Cortex of kidney (tissue), 1 donor: ENCODE measurements at places on chromosomes 7 and 10.

- no peak for DNase-seq
Observed at GRCh38 chr10:95513941-95514392, 47.2 kb downstream of the SORBS1 start.

DNA sequence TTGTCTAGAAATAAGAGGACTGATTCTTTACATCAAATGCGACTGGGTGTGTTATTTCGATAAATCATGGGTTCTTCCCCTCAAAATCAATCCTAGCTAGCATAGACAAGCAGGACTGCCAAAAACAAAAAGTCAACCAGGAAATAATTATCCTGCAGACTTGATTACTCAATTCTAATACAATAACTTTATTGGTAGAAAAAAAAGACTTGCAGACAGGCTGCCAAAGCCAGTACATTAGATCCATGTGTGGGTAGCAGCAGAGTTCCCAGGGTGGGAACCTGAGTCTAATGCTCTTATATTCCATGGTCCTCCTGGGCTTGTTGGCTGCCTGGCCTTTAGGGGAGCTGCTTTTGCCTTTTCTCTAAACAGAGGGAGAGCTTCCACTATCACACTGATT, 7.8 kb downstream of the AFAP1L2 start:
- DNase-seq, result no peak

DNA sequence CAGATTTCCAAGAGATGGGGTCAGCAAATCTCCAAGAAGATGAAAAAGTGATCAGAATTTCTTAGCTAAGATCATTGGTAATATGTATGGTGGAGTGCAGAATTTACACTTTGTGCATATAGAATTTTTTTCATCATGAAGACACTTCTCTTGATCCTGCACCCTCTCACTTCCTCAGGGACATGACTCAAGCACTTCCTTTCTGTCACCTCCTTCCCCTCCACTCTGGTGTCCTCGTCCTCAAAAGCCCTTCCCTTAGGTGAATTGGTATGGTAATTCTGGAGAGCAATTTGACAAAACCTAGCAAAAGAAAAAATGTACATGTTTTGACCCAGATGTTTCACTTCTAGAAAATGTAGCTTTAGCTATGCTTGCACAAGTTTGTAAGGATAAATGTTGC, 18.1 kb downstream of the CALN1 start:
- DNase-seq, result no peak

- no peak for DNase-seq
Observed at GRCh38 chr10:76210211-76210610, 778.8 kb downstream of the LRMDA start.

DNA sequence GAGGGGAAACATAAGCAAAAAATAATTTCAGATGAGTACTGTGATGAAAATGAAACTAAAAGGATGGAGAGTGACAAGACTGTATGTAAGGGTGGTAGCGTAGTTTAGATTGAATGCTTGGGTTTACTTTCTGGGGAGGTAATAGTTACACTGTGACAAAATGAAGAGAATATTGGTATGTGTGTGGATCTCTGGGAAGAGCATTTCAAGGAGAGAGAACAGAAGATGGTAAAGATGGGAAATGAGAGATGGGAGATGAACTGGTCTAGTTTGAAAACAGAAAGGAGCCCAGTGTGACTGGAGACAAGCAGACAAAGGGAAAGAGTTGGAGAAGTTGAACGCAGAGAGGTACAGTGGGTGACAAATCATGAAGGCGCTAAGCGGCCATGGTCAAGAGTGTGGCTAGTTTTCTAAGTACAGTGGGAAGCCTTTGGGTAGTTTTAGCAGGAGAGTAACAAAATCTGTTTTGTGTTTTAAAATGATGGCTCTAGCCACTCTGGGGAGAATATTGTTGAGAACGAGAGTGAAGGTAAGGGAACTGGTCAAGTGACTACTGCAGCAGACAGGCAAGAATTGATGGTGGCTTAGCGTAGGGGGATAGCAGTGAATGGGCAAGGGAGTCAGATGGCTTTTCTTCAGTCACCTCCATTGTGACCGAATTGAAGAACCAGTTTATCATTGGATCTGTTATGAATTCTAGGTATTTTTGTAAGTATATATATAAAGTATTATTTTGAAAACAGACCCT, 22.6 kb downstream of the PALS2 start:
- no peak for DNase-seq

DNA sequence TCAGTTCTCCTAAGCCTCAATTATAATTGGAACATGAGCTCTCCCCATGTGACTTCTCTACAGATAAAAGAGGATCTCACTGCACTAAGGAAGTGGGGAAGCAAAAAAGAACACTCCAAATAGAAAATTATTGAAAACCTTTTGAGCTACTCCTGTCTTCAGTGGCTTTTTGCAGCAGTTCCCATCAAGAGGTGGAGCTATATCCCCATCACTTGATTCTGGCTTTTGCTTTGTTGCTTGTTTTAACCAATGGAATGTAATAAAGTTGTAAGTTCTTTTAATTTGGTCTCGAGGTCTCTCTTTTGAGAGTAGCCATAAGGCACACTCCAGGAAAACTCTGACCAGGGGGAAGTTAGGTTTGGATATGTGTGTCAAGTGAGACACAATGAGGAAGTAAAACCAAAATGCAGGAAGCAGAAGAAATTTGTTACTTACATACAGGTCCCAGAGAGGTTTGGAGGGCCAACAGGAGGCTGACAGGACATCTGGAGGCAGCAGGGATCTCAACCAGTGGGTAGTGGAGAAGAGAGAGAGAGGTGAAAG, 569.4 kb downstream of the HTR7 start:
- no peak for DNase-seq

DNA sequence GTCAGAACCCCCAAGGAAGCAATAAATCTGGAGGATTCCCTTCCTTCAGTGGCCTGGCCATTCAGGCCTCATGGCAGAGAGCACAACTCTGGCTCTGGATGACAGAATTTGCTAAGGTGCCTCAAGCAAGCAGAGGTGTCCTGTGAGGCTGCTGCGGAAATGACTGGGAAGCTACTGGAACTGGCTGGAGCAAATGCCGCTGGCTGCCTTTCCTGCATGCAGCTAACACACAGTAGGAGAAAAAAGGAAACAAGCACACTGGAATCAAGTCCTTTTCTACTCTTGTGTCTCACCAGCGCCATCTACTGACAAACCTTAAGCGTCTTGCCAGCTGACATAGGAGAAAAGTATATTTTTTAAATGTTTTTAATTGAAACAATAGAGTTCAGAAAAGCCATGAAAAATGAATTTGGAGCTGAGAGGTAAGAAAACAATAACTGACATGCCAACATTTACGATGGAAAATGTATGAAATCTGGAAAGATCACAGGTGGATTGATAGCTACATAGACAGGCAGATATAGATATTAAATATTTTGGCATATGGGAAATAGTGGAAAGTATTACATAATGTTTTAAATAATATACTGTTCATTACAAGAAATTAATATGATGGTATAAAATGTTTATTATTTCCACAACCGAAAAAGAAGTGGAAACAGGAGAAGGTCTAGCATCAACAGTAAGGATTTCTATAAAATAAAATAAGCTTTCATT, 951.6 kb downstream of the ANKRD7 start:
- DNase-seq, result no peak

DNA sequence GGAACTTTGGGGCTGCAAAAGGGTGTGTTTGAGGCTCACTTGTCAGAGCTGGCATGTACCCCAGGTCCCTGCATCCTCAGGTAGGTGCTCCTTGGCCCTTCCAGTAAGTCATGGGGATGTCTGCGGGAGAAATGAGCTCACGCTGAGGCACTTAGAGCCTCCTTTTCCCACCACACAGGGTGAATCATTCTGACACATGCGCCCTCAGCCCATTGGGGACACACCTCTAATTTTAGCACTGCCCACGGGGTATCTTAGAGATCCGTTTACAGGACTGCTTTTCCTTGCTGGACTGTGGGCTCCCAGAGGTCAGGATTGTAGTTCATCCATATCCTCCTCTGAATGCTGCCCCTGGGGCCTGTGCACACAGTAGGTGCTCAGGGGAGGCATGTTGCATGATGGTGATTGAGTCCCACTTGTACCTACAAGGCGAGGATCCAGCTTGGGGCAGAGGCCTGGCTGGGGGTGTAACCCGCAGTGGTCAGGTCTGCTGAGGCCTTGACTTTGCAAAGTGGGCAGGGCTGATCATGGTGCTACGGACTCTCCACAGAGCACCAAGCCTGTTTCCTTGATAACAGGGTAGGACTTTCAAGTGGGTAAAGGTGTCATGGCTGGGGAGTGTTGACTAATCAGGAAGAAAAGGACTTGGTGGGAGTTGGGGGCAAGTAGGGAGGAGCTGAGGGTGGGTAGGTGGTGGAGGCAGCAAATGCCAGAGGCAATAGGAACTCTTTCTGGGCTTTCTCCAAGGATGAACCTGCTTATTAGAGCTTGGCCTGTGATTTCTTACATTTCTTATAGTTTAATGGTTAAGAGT, 5.8 kb downstream of the TSPAN15 start:
- DNase-seq, result no peak

- no peak for DNase-seq
Observed at GRCh38 chr10:12594448-12594944, 245.1 kb downstream of the CAMK1D start.

DNA sequence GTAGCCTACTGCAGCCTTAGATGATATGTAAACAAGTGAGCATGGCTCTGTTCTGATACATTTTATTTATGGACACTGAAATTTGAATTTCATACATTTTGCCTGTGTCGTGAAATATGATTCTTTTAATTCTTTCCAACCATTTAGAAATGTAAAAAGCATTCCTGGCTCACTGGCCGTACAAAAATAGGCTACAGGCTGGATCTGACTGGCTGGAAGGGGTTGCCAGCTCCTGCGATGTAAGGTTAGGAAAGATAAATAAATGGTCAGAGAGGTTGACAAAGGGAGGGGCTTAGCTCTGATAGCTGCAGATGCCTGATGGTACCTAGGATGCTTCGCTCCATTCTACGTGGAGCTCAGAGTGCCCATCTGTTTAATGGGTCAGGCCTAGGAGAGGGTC, 3.4 kb downstream of the ADCYAP1R1 start:
- no peak for DNase-seq

GRCh38 chr7:151057506-151057988, at the start of gene CDK5:
Gene CDK5 (minus strand): TSS chr7:151057897. CDS start chr7:151057848, 49 bp downstream.
- DNase-seq, result no peak

GRCh38 chr10:66782776-66783175, 143.1 kb upstream of the LRRTM3 start:
- no peak for DNase-seq

DNA sequence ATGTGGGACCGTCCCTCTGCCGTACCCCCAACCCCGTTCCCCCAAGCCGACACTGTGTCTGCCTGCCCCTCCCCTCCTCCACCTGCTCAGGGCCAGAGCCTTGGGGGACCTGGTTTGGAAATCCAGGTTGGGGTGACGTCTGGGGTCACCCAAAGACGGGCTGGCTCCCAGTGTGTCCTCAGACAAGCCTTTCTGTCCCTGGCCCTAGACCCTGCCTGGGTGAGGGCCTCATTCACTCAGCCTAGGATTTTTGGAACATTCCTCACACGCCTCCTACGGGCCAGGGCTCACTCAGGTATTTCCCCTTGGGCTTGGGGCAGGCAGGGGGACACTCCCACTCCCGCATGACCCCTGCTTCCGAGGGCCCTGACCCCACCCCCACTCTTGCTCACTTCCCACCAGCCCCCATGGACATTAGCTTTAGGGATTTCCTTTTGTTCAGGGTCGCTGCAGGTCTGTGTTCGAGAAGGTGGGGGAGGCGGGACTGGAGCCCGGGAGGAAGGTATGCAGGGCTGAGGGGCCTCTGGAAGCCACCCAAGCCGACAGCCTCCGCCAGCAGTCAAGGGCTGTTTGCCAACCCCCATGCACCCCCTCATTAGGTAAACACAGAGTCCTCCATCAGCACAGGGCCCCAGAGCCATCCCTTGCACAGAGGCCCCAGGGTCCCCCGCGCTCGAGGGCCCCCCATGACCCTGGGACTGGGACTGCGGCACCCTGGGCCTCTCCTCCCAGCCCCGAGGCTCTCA, 35.1 kb downstream of the PDGFA start:
- no peak for DNase-seq

DNA sequence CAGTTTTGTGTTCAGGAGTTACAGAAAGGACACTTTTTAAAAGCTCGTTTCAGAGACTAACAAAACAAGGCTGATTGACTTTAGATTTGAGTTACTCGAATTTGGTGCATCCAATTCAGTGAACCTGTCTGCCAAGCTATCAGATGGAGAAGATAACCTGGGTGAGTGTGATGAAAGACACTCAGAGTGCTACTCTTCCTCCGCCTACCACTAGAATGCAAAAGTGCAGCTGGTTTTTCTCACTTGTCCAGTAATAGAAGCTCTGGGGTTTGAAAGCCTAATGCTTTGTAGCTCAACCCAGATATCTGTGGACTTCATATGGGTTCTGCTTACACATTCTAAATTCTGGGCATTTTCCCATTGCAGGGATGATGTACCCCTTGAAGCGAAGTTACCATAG, 82.8 kb upstream of the NPY start:
- no peak for DNase-seq

GRCh38 chr10:22624287-22624738, 90.1 kb downstream of the PIP4K2A start:
- DNase-seq, result no peak

DNA sequence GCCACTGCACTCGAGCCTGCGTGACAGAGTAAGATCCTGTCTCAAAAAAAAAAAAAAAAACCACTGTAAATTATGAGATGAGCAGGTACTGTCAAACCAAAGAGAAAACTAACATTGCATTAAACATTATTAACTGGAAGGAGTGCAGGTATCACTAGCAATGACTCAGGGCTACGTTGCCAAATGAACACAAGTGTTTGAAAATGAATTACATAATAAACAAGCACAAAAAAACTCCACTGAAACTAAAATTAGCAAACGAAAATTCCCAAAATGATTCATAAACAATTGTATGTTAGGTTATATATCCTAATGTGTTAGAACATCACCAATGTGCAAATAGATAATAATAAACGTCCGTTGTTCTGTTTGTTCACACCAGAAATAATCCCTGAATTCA, 42.8 kb downstream of the NSUN6 start:
- DNase-seq, result no peak

DNA sequence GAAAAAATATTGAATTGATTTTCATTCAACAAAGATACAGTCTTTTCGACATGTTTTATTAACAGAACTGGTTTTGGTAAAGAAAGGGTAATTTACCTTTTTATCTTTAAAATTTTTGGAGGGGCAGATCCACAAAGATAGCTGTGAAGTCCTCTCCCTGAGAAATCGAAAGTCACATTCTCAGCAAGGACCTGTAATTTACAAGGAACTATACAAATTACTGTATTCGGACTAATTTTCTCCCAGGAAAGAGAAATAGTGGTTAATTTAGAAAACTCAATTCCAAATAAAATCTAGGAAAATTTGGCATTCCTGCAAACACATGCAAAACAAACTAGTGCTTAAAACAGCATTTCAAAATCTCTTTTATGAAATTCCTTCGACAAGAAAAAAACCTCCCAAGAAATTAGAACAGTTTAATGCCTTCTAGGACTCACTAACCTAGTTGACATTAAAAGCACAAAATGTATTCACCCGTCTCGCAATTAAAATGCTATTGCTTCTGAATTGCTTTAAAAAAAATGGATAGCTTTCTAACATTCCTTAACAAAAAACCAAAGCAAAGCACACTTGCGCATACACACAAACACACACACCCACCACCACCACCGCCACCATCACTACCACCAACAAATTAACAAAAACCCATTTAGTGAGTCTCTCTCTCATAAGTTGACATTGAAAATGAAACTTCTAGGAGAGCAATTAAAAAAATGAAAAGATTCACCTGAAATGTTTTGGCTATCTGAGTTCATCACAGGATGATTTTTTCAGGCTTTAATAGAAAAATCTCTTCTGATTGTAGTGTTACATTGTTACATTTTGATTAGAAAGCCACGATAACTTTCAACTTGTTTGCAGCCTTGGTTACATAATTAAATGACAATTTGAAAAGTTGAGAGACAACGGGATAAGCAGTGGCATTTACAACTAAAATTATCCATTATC, 4.0 kb upstream of the NKX2-3 start:
- no peak for DNase-seq

GRCh38 chr10:96421995-96422394, 63.2 kb upstream of the OPALIN start:
- DNase-seq, result no peak
